GDM1 (cell line): ENCODE measurements at places on chromosomes 13 and 19.
A peak's percentile ranks its signal among the peaks of the same experiment; 100 is the strongest.

DNA sequence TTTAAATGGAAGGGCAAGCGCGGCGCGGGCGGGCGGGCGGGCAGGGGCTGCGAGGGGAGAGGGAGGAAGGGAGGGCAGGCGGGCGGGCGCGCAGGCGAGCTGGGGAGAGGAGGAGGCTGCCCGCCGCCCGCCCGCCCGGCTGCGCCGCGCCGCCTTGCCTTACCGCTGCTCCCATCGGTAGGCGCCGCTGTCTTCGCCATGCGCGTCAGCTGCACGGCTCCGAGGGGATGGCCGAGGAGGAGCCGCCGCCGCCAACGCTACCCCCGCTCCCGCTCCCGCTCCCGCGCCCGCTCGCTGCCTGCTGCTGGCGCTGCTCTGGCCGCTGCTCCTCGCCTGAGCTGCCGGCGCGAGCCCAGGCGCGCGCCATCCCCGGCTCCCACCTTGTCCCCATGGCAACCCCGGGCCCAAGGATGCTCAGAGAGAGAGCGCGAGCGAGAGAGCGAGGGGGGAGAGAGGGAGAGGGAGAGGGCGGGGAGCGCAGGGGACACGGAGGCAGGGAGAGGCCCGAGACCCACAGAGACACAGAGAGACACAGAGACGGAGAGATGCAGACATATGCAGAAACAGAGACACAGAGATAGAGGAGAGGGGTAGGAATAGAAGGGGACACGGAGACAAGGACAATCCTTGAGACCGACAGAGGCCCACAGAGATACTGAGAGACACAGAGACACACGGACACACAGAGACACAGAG, 40.3 kb downstream of the DEDD2 start:
- peak; percentile 53 for DNase-seq

GRCh38 chr13:44086389-44086788, 206.7 kb downstream of the LACC1 start:
- no peak for DNase-seq

DNA sequence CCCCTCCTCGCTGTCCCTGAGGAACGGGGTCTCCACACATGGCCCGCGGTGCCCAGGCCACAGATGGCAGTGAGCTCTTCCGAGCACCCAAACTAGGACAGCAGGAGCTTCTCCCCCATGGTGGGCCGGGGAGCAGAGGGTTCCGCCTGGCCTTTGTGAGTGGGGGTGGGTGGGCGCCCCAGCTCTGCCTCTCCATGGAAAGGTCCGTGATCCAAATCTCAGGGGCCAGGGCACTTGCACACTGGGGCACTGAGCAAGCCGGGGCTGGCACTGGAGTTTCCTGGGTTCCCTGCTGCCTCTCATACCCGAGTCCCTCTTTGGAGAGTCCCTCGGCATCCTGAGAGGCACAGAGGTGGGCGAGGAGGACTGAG, 2.2 kb upstream of the DIRAS1 start:
- DNase-seq = no peak

GRCh38 chr13:102817907-102818306, 19.0 kb downstream of the BIVM start:
- DNase-seq = no peak

DNA sequence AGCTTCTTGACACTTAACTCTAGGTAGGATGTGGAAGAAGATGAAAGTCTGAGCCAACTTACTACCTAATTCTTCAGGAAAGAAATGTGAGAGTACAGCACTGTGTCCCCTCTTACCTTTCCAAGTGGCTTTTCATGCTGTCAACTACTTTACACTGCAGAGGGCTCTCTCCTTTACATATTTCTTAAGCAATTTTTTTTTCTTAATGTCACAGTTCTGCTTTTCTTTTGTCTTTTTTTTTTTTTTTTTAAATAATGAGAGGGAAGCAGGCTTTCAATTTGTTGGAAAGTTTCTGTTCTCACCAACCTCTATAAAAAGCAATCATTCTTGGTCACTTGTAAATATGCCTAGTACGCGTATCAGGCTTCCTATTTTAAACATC, 212.7 kb upstream of the MIR17HG start:
- peak; percentile 32 for DNase-seq

GRCh38 chr13:31167490-31167889, 5.8 kb upstream of the HSPH1 start:
- no peak for DNase-seq

- no peak for DNase-seq
Observed at GRCh38 chr13:111033172-111034130, 81.7 kb upstream of the ARHGEF7 start.

GRCh38 chr13:89375839-89376238, 1704.7 kb downstream of the SLITRK5 start:
- DNase-seq = no peak

DNA sequence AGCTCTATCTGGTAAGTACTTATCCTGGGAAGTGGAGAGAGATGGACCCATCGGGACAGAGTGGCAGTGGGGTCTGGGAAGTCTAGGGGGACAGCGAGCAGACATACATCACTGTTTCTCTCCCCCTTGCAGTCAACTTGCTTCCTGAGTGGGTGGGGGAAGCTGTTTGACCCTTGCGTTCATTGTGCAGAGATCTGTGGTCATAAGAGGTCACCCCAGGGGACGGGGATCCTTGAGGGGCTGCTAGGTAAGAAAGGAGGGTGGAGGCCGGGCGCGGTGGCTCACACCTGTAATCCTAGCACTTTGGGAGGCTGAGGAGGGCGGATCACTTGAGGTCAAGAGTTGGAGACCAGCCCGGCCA, 474 bp downstream of the ARHGEF18 start:
- DNase-seq = no peak

DNA sequence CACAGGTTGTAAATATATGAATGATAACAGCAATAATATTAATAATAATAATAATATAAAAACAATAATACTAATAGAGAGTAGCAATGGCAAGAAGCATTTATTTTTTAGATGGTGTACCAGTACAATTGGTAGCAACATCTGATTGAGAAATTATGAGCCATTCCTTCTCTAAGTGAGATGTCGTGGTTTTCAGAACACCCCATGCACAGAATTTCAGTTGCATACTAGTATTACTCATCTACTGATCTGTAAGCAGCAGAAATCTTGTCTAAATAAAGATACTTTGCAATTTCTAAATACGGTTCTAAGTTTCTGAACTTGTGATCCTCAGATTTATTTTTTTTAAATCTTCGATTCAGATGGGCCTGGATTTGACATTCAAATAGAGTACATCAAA, 788.0 kb upstream of the ATXN8OS start:
- no peak for DNase-seq

- no peak for DNase-seq
Observed at GRCh38 chr13:102839462-102839861, 6.4 kb upstream of the ERCC5 start.

DNA sequence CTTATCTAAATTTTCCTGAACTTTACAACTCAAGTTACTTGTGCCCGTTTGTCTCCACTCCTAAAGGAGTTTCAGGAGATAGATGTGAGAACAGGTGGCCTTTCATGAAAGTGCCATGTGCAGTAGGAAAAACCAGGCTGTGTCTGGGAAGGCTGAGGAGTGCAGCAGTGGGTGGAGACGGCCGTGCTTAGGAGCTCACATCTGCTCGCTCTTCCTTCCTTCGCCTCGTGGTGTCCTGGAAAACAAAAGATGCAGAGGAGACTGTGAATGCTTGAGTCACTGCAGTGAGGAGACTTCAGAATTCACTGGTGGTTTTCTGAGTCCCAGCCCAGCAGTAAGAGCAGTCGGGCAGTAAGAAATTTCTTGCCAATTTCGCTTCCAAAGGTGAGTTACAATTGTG, 138.4 kb upstream of the RNF113B start:
- DNase-seq = no peak

DNA sequence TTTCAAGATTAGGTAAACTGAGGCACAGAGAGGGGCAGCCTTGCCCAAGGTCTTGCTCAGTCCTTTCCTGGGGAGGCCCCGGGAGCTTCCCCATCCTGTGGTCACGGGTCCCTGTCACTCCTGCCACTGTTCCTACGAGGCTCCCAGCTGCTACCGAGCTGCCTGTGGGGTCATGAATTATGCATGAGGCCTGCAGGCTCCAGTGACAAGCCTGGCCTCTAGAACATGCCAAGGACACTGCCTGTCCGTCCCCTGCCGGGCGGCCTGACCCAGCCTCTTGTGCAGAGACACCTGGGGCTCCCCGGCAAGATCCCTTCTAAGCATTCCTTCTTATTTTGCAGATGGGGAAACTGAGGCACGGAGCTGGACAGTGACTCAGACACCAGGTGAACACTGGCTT, 2.7 kb downstream of the FCHO1 start:
- DNase-seq = no peak

DNA sequence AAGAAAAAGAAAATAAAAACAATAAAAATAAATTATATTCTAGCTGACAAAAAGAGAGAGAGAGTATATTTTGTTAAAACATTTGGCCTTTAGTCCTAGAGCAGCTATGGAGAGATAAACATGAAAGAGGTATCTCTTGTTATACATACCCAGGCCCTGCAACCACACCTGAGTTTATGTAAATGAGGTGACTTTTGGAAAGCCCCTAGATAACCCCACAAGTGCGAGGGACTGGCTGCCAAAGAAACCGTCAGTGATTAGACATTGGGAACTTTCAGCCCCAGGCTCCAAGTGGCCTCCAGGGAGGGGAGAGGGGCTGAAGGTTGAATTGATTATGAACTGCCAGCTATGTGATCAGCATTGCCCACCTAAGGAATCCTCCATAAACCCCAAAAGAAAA, 2.1 kb upstream of the NLRP7 start:
- no peak for DNase-seq

- no peak for DNase-seq
Observed at GRCh38 chr19:15116856-15117255, 9.7 kb downstream of the SYDE1 start.

- DNase-seq = no peak
Observed at GRCh38 chr19:38617283-38617763, 430 bp downstream of the MAP4K1 start.

DNA sequence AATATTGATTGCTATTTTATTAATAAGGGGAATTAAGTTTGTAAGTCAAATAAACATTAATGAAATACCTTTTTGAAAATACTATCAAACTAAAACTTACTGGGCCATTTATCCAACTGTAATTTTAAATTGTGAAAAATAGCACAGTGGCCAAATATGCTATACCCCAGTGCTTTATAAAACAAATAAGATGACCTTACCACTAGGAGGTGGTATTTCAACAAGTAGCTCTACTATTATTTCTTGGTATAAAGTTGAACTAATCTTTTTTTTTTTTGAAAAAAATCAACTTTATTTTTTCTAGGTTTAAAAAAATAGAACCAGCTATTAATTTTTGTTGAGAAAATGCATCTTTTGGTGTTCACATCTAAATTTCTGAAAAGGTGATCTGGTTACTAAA, 14.7 kb downstream of the LACC1 start:
- no peak for DNase-seq

GRCh38 chr19:38812841-38813320, at the start of gene LGALS4:
LGALS4 (minus strand) TSS chr19:38812945; CDS start chr19:38812886, 59 bp downstream.
- no peak for DNase-seq

GRCh38 chr19:30109565-30109964, 167.5 kb downstream of the URI1 start:
- DNase-seq = no peak

DNA sequence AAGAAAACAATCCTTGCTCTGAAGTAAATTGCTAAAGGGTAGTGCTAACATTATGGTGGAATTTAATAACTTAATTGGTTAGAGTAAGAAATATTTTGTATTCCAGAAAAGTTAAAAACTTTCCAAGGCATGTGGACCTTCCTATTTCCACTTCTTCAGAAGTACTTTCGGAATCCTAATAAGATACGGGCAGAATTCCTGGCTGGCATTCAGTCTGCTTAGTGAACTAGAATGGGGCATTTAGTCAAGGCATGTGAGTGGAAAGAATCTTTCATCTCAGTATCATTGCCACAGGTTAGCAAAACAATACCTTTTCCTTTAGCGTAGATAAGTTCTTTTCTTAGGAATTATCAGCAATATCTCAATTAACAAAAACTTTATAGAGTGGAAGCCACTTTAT, 85.1 kb downstream of the TNFRSF19 start:
- DNase-seq = no peak

DNA sequence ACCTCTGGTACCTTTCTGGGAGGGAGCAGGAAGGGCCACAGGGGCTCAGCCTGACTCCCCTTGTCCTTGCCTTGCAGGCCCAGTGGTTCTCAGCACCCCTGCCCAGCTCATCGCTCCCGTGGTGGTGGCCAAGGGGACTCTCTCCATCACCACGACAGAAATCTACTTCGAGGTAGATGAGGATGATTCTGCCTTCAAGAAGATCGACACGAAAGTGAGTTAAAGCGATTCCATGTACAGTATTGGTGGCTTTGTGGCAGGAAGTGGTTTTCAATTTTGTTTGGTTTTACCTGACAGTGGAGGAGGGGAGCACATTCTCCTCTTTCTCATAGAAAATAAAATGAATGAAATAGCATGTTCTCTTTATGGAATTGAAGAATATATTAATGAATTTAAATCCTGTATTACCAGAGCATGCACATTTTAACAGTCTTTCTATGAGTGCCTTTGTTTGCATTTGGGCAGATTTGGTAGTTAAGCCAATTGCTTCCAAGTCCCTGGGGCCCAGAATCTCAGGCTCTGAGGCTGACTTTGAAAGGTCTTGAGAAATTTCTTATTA, 4.1 kb downstream of the MAB21L1 start:
- DNase-seq = no peak

DNA sequence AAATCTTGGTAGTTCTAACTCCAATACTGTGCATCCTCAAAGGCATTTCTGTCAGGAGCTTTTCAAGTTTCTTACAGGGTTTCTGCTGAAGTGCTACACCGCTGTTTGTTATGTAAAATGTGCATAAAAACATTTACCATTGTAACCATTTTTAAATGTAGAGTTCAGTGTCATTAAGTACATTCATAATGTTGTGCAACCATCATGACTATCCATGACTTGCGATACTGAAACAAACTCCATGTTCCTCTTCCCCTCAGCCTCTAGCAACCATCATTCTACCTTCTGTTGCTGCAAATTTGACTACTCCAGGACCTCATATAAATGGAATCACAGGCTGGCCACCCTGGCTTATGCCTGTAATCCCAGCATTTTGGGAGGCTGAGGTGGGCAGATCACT, 14.4 kb upstream of the SLC25A42 start:
- no peak for DNase-seq

GRCh38 chr13:104592545-104593250, 1526.5 kb upstream of the SLC10A2 start:
- DNase-seq = no peak

GRCh38 chr19:18660051-18660910, 23.2 kb upstream of the CRTC1 start:
- DNase-seq = no peak

- no peak for DNase-seq
Observed at GRCh38 chr19:31118986-31119385, 230.2 kb downstream of the TSHZ3 start.

DNA sequence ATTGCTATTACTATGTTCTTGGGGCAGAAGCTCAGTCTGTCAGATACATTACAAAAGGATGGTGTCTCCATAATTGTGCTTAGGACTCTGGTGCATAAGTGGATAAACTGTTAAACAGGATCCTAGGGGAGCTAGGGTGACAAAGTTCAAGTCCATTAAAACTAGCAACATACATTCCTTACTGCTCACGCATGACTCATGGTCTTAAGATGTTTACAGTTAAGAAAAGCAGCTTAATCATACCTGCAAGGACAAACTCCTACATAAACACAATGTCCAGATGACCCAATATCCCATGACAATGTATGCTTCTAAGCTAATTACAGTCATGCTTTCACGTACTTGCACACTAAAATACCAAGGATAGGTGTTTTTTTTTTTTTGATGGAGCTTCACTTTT, 3.5 kb upstream of the ZNF701 start:
- no peak for DNase-seq
